ENCODE measurements at places on chromosomes 2 and 18.
A peak's percentile ranks its signal among the peaks of the same experiment; 100 is the strongest.

DNA sequence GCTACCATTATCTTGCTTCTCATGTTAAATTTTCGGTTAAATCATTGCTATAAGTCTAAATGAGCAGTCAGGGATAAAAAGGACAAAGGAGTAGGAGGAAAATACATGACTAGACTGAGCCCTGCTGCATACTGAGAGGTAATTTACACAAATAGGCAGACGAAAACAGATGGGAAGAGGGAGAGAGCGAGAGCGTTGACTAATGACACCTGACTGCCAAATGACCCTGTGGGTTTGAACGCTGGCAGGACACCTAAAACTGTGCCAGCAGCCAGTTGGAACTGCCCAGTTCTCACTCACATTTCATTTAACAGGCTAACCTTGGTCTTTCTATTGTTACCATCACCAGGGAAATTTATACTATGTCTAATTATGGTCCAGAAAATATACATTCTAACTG is 978.2 kb downstream of the CPS1 start:
- H3K4me3 ChIP-seq: no peak overlapping the region
- H3K4me1 ChIP-seq: no peaks in the 10 kb centered on the region
- H3K27ac ChIP-seq: no peak overlapping the region
- no peaks in the 10 kb centered on the region for H3K36me3 ChIP-seq

GRCh38 chr2:84373391-84373790 is 85.7 kb downstream of the SUCLG1 start:
- no peaks in the 10 kb centered on the region for H3K27me3 ChIP-seq
- no peak overlapping the region for H3K4me3 ChIP-seq
- H3K4me1 ChIP-seq: no peaks in the 10 kb centered on the region
- no peak for DNase-seq
- no peaks in the 10 kb centered on the region for H3K36me3 ChIP-seq

DNA sequence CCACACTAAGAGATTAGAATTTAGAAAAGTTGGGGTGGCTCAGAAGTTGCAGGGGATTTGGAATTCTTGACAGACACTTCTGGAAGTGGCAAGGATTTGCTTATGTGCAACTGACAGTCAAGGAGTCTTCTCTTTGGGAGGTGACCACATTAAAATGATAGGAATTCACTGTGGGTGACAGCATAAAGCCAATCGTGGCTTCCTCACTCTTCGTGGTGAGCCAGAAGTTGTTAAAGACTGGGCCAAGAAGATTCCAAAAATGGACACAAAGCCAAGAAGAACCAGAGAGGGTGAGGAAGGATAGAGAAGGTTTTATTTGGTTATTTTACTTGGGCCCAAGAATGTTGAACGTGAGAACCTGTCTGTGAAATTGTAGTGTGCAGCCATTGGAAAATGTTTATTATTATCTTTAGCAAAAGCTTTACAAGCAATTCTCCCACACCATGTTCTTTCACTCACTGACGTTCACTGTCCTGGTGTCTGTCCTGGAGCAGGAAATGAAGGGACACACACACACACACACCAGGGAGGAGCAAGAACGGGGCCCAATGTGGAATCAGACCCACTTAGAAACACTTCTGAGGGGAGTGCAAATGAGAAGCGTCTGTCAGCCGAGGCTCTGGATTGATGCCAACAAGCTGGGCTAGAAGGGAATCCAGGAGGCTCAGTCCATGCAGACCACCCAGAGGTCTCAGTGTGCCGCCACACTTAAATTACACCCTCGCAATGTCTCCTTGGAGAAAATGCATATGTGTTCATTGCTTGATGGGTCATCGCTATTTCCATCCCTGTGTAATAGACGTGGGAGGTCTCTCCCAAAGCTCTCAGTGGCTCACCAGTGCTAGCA is 37.2 kb downstream of the STEAP3 start:
- peaks cover 3% of the 10 kb centered on the region for H3K4me1 ChIP-seq
- H3K4me3 ChIP-seq: no peak overlapping the region
- peaks cover 2% of the 10 kb centered on the region for H3K36me3 ChIP-seq
- H3K27me3 ChIP-seq: no peaks in the 10 kb centered on the region
- DNase-seq: no peak
- H3K27ac ChIP-seq: no peak overlapping the region

DNA sequence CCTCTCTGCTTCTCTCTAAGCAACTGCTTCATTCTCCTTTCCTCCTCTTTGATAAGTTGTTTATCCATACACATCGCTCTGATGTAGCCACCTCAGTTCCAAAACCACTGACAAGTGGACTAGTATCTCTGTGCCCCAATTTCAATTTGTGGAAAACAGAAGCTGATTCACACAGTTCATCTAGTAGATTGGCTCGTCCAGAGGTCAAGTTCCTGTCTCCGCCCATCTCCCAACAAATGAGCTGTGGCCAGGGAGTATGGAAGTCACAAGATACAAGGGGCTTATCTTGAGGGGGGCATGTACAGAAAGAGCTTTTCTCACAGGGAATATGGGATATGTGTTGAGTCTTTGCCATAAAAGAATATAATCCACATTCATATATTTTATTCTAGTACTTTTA is 17.7 kb upstream of the CHN1 start:
- H3K4me1 ChIP-seq: no peaks in the 10 kb centered on the region
- H3K36me3 ChIP-seq: no peaks in the 10 kb centered on the region
- H3K27ac ChIP-seq: no peak overlapping the region
- no peak for DNase-seq
- no peaks in the 10 kb centered on the region for H3K27me3 ChIP-seq

GRCh38 chr2:162509288-162509968 is 165.5 kb downstream of the GCA start:
- H3K27ac ChIP-seq: no peak overlapping the region
- no peaks in the 10 kb centered on the region for H3K27me3 ChIP-seq
- no peaks in the 10 kb centered on the region for H3K4me1 ChIP-seq

- H3K4me1 ChIP-seq: no peaks in the 10 kb centered on the region
- no peaks in the 10 kb centered on the region for H3K27me3 ChIP-seq
- no peak overlapping the region for H3K4me3 ChIP-seq
- no peak overlapping the region for H3K27ac ChIP-seq
- DNase-seq: no peak
Measured at GRCh38 chr2:12543978-12544558, 172.7 kb upstream of the TRIB2 start.

DNA sequence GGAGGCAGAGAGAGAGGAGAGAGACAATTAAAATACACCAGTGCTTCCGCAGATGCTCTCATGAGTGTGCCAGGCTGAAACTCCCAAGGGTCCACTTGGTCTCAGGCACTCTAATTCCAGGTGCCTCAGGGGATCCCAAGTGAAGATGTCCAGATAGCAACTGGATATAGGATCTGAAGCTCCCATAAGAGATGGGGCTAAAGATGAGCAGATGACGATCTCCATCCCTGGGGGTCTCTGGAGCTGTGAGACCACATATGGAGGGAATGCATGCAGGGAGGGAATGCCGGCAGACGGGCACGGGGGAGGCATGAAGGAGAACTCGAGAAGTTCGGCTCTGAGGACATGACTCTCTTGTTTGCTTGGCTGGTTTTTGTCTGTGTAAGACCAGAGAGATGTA is 223.7 kb upstream of the RAB6C start:
- peaks cover 10% of the 10 kb centered on the region for H3K4me1 ChIP-seq
- no peak for DNase-seq
- H3K27me3 ChIP-seq: no peaks in the 10 kb centered on the region
- H3K27ac ChIP-seq: no peak overlapping the region

DNA sequence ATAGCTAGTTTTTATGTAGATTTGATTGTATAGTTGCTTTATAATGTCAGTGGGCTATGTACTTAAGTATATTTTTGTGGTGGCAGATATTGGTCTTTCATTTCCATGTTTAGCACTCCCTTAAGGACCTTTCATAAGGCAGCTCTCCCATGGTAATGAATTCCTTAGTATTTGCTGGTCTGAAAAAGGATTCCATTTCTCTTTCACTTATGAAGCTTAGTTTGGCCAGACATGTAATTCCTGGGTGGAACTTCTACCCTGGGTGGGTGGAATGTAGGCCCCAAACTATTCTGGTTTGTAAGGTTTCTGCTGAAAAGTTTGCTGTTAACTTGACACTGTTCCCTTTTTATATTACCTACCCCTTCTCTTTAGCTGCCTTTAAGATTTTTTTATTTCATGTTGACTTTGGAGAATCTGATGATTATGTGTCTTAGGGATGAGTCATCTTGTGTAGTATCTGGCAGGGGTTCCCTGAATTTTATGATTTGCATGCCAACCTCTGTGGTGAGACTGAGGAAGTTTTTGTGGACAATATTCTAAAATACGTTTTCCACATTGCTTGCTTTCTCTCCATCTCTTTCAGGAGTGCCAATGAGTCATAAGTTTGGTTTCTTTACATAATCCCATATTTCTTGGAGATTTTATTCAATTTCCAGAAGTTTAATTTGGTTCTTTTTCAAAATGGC is 65.4 kb upstream of the VRK2 start:
- DNase-seq: no peak
- no peak overlapping the region for H3K27ac ChIP-seq
- H3K4me1 ChIP-seq: no peaks in the 10 kb centered on the region
- no peaks in the 10 kb centered on the region for H3K36me3 ChIP-seq
- H3K27me3 ChIP-seq: no peaks in the 10 kb centered on the region
- no peak overlapping the region for H3K4me3 ChIP-seq

DNA sequence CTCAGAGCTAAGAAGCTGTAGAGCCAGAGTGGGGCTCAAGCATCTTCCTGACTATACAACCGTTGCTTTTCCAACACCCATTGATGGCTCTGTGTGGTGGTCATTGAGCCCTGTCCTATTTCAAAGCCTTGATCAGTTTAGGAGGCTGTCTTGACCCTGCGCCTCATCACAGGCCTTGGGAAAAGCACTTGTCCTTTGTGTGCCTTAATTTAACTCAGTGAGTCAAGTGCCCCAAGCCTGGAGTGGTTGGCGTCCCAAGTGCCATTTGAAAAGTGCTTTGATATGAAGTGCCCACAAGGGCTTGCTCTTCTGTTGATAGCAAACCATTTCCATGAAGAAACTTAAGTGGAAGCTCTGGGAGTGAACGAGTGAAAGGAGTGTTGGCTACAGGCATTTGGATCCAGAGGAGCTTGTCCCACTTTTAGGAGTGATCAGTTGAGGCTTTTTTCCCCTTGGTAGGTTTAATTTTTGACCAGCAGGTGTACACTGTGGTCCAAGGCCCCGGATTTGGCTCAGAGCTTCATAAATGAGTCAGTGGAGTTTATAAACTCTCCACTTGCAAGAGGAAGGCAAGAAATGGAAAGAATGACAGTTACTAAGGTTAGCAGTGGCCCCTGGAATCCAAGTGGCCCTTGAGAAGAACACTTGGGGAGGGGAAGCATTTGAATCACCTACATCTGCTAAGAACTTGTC is 50.3 kb downstream of the ACTR2 start:
- H3K4me3 ChIP-seq: no peak overlapping the region
- H3K27ac ChIP-seq: no peak overlapping the region
- H3K4me1 ChIP-seq: peaks cover 4% of the 10 kb centered on the region
- no peak for DNase-seq
- peaks cover 9% of the 10 kb centered on the region for H3K27me3 ChIP-seq

DNA sequence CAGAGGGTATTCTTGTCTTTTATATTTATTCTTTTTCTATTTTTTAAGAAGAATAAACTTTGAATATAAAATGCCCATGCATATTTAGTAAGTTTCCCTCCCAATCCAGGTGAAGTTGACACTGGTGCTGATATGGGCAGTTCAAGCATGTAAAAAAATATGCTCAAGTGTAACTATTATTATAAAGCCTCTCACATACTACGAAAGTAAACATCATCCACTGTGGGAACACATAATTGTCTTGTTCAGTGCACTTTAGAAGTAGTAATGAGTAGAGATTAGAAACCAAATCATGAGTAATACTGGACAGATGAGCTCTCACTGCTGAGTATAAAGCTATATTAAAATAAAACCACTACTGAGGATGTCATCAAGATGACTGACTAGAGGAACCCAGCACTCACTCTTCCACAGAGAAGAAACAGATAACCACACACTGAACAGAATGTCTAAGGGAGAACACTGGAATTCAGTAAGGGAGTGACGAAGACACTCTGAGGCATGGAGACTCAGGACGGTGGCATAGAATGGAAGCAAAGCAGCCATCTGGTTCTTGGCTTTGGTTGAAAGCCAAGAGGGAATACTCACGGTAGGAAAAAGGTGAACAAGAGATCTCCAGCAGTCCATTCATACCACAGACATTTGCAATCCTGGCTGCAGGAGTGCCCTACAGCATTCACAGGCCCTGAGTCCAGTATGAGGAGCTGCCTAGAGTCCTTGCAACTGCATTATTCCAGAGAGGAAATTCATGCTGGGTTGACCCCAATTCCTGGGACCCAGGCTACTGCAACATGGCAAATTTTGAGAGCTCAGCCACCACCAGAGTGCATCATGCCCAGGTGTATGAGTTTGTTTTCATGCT is 9.5 kb upstream of the FAM110C start:
- DNase-seq: no peak
- no peaks in the 10 kb centered on the region for H3K27me3 ChIP-seq
- no peak overlapping the region for H3K27ac ChIP-seq
- H3K36me3 ChIP-seq: no peaks in the 10 kb centered on the region

GRCh38 chr2:101870444-101870843 is 121.3 kb upstream of the IL1R2 start:
- H3K36me3 ChIP-seq: peaks cover 15% of the 10 kb centered on the region
- peaks cover 3% of the 10 kb centered on the region for H3K4me1 ChIP-seq
- no peaks in the 10 kb centered on the region for H3K27me3 ChIP-seq
- no peak overlapping the region for H3K4me3 ChIP-seq
- peak; percentile 21 for DNase-seq

DNA sequence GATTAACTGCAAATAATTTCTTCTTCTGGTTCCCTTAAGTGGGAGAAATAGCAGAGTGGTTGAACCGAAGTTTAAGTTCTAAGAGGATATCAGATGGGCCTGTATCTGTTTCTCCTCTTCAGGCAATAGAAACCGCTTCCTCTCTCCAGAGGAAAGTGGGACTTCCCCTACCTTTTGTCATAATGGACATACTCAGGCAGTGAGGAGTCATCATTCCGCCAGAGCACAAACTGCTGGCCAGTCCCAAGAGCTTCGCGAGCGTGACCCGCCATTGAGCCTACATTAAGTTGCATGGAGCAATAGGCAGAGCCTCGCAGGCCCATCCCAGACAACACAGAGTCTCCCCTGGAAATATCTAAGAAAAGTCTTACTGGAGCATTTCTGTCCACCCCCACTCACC is 158.9 kb downstream of the LDLRAD4 start:
- no peaks in the 10 kb centered on the region for H3K36me3 ChIP-seq
- H3K4me1 ChIP-seq: no peaks in the 10 kb centered on the region
- no peak for DNase-seq
- H3K4me3 ChIP-seq: no peak overlapping the region
- H3K27me3 ChIP-seq: no peaks in the 10 kb centered on the region

- no peaks in the 10 kb centered on the region for H3K4me1 ChIP-seq
- no peaks in the 10 kb centered on the region for H3K36me3 ChIP-seq
- no peak overlapping the region for H3K27ac ChIP-seq
- H3K27me3 ChIP-seq: no peaks in the 10 kb centered on the region
Measured at GRCh38 chr2:240329116-240329665, 106.3 kb upstream of the GPC1 start.

All from mesendoderm (in vitro differentiated cells).